ENCODE measurements at places on chromosomes 2 and 18. TPM values are rescaled to one million over a fixed set of nuclear protein-coding genes. Genes with fewer than 3 reads are reported as not detected.

- no peak overlapping the region for H3K4me3 ChIP-seq
- H3K36me3 ChIP-seq: no peaks in the 10 kb centered on the region
- DNase-seq: no peak
- H3K27me3 ChIP-seq: peaks cover 29% of the 10 kb centered on the region
- H3K4me1 ChIP-seq: peaks cover 8% of the 10 kb centered on the region
- H3K27ac ChIP-seq: no peak overlapping the region
Measured at GRCh38 chr2:174693344-174693743, 70.9 kb downstream of the CHRNA1 start.

The MC5R gene
- total RNA-seq: not detected

- H3K4me1 ChIP-seq: peaks cover 17% of the 10 kb centered on the region
- no peak for DNase-seq
- no peaks in the 10 kb centered on the region for H3K36me3 ChIP-seq
- H3K27me3 ChIP-seq: peaks cover 35% of the 10 kb centered on the region
Measured at GRCh38 chr2:9031246-9031645, 27.8 kb upstream of the MBOAT2 start.

GRCh38 chr2:126912201-126912600 lies 13.5 kb downstream of the TEX51 start:
- no peak overlapping the region for H3K27ac ChIP-seq
- DNase-seq: no peak
- no peak overlapping the region for H3K4me3 ChIP-seq
- peaks cover 6% of the 10 kb centered on the region for H3K27me3 ChIP-seq
- no peaks in the 10 kb centered on the region for H3K36me3 ChIP-seq

The ATP6V1C2 gene
- total RNA-seq: not detected

DNA sequence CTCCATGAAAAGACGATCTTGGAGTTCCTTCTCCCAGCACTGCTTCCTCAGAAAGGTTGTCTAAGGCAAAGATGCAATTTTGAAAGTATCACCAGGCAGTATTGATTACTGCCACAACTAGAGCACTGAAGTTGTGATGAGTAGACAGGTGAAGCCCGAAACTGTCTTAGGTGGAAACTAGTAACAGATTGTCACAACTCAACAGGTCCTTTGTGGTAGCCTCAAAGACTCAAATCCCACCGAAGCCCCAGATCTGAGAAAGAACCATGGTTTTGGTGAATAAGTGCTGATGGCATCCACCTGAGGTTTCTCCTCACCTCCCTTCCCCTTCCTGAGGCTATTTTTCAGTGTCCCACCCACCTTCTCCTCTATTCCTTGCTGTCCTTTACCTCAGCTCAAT lies 248.0 kb downstream of the DSEL start:
- no peak overlapping the region for H3K27ac ChIP-seq
- no peak overlapping the region for H3K4me3 ChIP-seq
- H3K4me1 ChIP-seq: peaks cover 49% of the 10 kb centered on the region
- no peak for DNase-seq

The SH3BP4 gene
- 0.08 TPM for total RNA-seq

- H3K36me3 ChIP-seq: no peaks in the 10 kb centered on the region
- no peak overlapping the region for H3K4me3 ChIP-seq
- H3K27me3 ChIP-seq: no peaks in the 10 kb centered on the region
- H3K4me1 ChIP-seq: no peaks in the 10 kb centered on the region
- DNase-seq: no peak
Measured at GRCh38 chr2:29618024-29618423, 303.4 kb downstream of the ALK start.

DNA sequence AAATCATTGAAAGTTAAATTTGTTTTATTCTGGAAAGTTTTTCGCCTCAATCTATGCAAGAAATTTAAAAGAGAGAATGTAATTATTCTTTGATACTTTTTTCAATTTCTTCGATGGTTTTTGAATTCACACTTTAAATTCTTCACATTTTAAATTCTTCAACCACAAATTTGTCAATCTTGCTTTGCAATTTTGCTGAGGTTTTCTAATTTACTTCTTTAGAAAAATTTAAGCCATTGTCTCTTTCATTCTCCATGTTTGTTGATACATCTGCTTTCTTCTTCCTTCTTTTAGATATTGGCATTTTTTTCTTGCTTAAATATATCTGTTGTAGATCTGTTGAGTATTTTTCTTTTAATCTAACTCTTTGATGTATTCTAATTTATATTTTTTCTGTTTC lies 301.9 kb upstream of the DSEL start:
- DNase-seq: no peak
- H3K4me3 ChIP-seq: no peak overlapping the region
- no peak overlapping the region for H3K27ac ChIP-seq
- no peaks in the 10 kb centered on the region for H3K36me3 ChIP-seq
- no peaks in the 10 kb centered on the region for H3K4me1 ChIP-seq
- H3K27me3 ChIP-seq: no peaks in the 10 kb centered on the region

The GPR45 gene
- total RNA-seq: not detected

The RNF103 gene
- total RNA-seq: 19.9 TPM

GRCh38 chr2:127985026-127985734 lies 42.7 kb downstream of the SAP130 start:
- peaks cover 14% of the 10 kb centered on the region for H3K4me1 ChIP-seq
- peaks cover 67% of the 10 kb centered on the region for H3K36me3 ChIP-seq
- H3K27ac ChIP-seq: no peak overlapping the region
- DNase-seq: no peak
- H3K27me3 ChIP-seq: no peaks in the 10 kb centered on the region

GRCh38 chr2:15378148-15378908 lies 182.8 kb downstream of the NBAS start:
- peak overlapping the region; percentile 6 for H3K4me3 ChIP-seq
- no peaks in the 10 kb centered on the region for H3K27me3 ChIP-seq
- no peak overlapping the region for H3K27ac ChIP-seq
- H3K36me3 ChIP-seq: peaks cover 42% of the 10 kb centered on the region

- DNase-seq: no peak
- H3K27ac ChIP-seq: no peak overlapping the region
- H3K4me1 ChIP-seq: no peaks in the 10 kb centered on the region
- no peaks in the 10 kb centered on the region for H3K36me3 ChIP-seq
- no peaks in the 10 kb centered on the region for H3K27me3 ChIP-seq
Measured at GRCh38 chr2:204732019-204732418, 186.7 kb downstream of the PARD3B start.

The ANXA4 gene
- 90.4 TPM for total RNA-seq

DNA sequence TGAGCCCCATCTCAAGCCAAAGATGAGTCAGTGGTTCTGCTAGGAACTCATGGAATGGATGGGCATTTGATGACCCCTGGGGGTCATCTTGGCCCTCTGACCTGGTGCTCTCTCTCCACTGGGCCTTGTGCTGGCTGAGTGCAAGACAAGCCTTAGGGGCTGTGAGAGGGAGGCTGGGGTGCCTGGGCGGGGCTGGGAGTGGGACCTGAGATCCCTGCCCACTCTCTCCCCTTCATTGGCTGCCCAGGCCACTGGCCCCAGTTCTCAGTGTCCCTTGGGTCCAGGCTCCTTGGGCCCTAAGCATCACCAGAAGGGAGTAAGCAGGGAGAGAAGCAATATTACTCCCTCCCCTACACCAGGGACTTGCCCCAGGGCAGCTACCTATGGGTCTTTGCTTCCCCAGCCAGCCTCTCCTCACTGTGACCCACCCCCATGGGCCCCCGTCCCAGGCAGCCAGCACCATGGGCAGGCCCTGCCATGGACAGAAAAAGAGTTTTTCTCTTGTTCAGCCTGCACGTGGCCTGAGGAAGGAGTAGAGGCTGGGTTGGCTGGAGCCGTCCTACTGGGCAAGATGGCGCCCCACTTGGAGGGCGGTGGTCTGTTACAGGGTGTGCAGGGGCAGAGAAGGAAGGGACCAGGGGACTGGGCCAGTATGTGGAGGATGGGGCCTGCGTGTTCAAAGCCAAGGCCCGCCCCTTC lies 33.6 kb downstream of the ATOH8 start:
- no peaks in the 10 kb centered on the region for H3K36me3 ChIP-seq
- no peak overlapping the region for H3K4me3 ChIP-seq
- no peak overlapping the region for H3K27ac ChIP-seq

The ONECUT2 gene
- total RNA-seq: not detected

The GNAL gene
- 0.33 TPM for total RNA-seq

DNA sequence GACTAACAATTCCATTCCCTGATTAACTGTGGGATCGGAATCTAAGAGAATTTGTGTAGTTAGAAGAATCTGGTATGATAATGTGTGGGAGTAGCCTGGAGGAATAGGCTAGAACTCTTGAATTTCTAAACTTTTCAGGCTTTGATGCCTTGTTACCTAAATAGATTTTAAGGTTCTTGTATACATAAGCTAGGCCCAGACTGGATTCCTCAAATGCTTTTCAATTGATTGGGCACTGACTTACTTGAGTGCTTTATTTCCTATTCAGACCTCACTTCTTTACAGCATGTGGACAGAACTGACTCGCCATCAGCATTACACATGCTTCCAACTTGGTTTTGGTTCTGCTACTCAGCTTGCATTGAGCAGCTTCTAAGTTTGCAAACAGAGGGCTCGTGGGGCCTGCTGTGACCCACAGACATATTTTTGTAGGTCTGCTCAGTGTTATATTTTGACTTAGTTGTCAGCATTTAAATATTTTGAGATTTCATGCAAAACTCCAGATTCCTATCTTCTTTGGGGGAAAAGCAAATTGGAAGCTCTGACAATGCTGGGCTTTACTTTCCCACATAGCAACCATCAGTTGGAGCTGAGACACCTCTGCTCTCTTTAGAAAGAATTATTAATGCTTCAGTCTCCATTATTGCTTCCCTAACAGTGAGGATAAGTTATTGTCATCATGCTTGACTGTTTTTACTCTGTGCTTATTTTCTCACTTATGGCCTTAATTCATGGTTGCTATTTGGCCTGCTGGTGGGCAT lies 5.7 kb downstream of the PARD3B start:
- H3K27ac ChIP-seq: no peak overlapping the region
- H3K27me3 ChIP-seq: peaks cover 17% of the 10 kb centered on the region
- H3K36me3 ChIP-seq: no peaks in the 10 kb centered on the region
- no peak for DNase-seq
- H3K4me1 ChIP-seq: peaks cover 3% of the 10 kb centered on the region

DNA sequence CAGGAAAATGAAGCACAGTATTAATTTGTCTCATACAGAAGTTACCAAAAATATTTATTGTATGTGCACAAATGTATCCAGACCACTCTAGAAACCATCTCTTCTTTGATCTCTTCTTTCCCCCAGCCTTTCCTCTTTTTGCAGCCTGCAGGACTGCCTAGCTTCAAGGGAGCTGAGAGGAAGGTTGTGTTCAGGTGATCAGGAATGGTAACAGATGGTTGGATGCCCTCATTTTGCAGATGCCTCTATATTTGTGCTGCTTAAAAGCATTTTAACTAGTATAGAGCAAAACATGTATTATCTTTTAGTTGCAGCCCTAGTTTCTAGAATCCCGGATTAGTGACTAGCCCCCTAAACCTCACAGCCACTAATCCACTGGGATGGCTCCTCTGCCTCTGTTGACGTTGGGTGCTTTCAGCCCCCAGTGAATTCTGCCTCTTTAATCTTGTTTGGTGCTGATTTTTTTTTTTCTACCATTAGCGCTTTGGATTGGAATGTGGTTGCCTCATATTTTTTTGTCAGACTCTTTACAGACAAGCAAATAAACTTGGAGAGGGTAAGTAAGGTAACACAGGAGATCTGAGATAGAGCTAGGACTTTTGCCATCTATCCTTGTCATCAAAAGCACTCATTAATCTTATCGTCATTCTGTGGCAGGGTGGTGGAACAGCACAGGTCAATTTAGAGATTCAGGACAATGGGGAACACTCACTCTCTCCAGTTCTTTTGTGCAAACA lies 103.8 kb upstream of the NDUFV2 start:
- no peak for DNase-seq
- H3K4me1 ChIP-seq: no peaks in the 10 kb centered on the region
- H3K4me3 ChIP-seq: no peak overlapping the region
- no peak overlapping the region for H3K27ac ChIP-seq
- H3K27me3 ChIP-seq: peaks cover 36% of the 10 kb centered on the region

DNA sequence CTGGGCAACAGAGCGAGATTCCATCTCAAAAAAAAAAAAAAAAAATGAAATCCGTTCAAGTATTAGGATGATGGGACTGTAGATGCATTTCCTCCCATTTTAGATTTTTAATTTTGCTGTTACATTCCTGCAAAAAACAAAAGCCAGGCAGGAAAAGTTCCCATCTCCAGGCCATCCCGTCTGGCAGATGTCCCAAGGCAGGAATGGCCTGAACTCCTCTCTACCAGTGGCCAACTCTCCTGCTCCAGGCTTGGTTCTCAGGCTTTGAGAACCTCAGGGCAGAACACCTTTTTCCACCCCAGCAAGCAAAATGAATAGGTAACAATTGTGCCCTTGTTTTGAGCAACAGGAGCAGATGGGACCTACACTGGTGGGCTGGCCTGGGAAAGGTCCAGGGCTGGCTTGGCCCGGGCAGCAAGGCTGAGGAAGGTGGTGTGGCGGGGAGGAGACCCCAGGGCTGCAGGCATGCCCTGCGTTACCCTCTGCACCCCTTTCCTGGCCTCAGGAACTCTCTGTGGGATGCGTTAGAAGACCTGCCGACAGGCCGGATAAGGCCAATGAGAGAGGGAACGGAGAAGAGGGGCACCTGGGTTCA lies 86.0 kb downstream of the FAM210A start:
- H3K36me3 ChIP-seq: peaks cover 13% of the 10 kb centered on the region
- H3K4me3 ChIP-seq: no peak overlapping the region
- H3K4me1 ChIP-seq: no peaks in the 10 kb centered on the region
- no peak for DNase-seq

- H3K36me3 ChIP-seq: peaks cover 2% of the 10 kb centered on the region
- H3K27ac ChIP-seq: no peak overlapping the region
- no peak overlapping the region for H3K4me3 ChIP-seq
- DNase-seq: no peak
Measured at GRCh38 chr2:1594123-1594372, 150.3 kb downstream of the PXDN start.

DNA sequence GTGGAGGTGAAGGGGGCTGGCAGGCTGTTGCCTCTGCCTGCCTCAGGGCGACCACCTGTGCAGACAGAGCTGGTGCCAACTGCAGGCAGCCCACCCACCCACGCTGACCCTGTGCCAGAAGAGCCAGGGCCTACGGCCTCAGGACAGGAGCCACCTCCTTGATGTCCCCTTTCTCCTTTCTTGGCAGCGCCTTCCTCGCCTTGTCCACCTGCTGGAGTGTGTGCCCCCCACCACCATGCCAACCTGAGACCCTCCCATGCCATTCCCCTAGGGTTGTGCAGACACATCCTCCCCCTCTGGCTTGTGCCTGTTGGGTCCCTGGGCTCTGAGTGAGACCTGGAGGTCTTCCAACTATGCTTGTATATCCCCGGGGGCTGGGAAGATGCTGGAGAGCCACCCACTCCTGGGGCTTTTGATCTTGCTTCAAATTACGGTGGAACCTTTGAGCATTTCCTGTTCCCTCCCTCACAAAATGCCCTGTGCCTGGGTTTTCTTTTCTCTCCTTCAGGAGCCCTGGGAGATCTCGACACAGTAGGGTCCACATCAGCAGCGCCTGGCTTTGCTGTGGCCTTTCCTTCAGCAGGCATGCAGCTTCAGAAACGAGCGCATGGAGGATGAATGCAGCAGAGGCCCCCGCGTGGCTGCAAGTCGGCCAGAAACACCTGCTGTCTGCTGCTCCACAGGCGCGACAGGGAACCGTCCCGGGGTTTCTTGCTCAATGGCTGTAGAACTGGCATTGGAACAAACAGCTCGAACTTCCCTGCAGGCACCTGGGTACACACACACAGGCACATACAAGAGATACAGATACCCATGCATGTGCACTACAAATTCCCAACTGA lies 65.9 kb upstream of the SH3RF3 start:
- H3K36me3 ChIP-seq: no peaks in the 10 kb centered on the region
- H3K4me1 ChIP-seq: no peaks in the 10 kb centered on the region
- DNase-seq: no peak
- no peaks in the 10 kb centered on the region for H3K27me3 ChIP-seq
- H3K27ac ChIP-seq: no peak overlapping the region
- no peak overlapping the region for H3K4me3 ChIP-seq

Measured in activated CD4-positive, alpha-beta memory T cell treated with anti-CD3 and anti-CD28 coated beads, Interleukin-2, amount 10 ng/mL, durations not matched to agents 7 days and 5 days (primary cell).